ENCODE measurements at places on chromosomes 1 and 21.

GRCh38 chr1:236890152-236891056 lies 95.3 kb downstream of the MTR start:
- DNase-seq = no peak

- no peak for DNase-seq
These were observed 7.1 kb upstream of the C1orf159 start for GRCh38 chr1:1122981-1123480.

- no peak for DNase-seq
These were observed 57.7 kb upstream of the LRP8 start for GRCh38 chr1:53385276-53386225.

- no peak for DNase-seq
These were observed 127.2 kb downstream of the MACF1 start for GRCh38 chr1:39331647-39332046.

GRCh38 chr21:39385299-39386145 lies 36.6 kb upstream of the HMGN1 start:
- DNase-seq = peak; percentile 65

GRCh38 chr1:66275601-66276023 lies 258.3 kb upstream of the SGIP1 start:
- DNase-seq = no peak

DNA sequence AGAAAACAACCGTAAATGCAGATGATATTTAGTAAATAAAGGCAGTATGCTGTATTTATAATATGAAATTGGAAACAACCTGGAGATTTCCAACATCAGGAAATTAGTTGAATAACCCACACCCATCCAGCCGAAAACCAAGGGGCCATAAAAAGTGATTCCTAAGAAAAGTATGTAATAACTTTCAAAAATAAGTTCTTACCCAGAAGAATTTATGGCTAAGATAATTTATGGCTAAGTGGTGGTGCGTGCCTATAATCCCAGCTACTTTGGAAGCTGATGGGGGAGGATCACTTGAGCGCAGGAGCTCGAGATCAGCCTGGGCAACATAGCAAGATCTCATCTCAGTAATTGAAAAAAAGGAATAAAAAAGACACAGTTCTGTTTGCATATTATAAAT lies 43.2 kb downstream of the TMCO4 start:
- no peak for DNase-seq

GRCh38 chr21:26887251-26887650 lies 42.0 kb upstream of the ADAMTS1 start:
- no peak for DNase-seq

GRCh38 chr1:172578586-172578985 lies 45.6 kb downstream of the SUCO start:
- no peak for DNase-seq

DNA sequence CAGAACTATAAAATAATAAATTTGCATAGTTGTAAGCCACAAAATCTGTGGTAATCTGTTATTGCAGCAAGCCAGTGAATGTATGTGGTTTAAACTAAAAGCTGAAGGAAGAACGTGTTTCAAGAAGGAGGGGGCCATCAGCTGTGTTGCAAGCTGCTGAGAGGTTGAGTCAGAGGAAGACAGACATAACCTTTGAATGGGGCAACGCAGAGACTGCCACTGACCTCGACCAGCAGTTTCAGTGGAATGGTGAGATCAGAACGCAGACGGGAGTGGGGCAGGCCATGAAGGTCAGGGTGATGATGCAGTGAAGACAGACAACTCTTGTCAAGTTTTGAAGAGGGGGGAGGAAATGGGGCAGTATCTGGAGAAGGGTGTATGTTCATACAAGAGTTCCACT lies 23.2 kb upstream of the QSOX1 start:
- no peak for DNase-seq

- DNase-seq = no peak
These were observed 2.1 kb downstream of the KIF26B start for GRCh38 chr1:245156736-245157505.

DNA sequence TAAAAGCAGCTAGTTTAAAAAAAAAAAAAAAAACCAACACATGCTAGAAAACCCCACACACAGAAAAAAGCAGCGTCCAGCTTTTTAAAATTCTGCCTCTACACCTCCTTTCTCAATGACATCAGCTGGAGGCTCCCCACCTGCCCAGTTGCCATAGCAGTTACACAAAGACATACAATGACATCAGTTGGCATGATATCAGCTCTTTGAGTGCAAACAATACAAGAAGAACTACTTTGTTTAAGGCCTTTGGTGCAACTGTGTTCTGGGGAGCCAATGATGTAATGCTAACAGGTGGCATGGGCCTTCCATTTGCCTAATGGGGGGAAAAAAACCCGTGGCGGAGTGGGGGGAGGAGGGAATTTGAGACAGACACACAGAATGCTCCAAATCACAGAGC lies 32.9 kb downstream of the DUSP10 start:
- DNase-seq = no peak

DNA sequence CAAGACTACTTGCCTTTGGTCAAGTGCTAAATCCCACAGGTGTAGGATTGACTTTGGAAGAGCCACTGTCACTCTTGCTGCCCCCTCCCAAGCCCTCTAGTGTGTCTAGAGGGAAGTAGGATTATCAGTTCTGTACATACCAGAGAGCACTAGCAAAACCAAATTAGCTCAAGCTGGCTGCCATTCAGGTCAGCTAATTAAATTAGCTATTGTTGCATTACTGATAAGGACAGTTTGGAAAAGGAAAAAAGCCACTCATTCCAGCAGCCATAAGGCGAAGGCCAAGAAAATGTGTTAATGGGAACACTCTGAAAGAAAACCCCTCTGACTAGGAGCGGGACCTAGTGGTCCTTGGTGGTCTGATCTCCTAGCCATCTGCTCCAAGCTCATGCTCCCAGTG lies 321.7 kb downstream of the PBX1 start:
- no peak for DNase-seq

DNA sequence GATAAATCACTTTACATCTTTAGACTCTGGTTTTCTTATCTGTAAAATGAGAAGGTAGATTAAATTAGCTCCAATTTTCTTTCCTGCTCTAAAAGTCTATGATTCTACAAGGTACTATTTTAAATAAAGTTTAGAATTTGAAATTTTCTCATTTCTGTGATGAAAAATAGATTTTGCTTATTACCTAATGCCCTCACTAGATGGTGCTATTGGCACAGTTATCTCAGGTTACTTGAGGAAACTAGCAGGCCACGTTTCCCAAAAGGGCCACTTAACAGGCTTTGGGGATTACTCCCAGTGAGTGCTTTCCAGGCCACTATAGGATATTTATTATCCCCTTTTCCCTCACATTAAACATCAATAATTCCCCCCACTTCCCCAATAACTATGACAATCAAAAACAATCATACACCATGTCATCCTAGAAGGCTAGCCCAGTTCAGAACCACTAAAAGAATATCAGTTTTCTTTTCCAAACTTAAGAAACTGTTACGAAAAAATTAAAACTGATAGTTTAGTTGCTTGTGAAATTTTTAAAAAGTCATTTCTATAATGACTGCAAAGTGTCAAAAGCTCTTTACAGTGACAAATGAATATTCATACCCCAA lies 30.6 kb downstream of the OMA1 start:
- peak; percentile 2 for DNase-seq

DNA sequence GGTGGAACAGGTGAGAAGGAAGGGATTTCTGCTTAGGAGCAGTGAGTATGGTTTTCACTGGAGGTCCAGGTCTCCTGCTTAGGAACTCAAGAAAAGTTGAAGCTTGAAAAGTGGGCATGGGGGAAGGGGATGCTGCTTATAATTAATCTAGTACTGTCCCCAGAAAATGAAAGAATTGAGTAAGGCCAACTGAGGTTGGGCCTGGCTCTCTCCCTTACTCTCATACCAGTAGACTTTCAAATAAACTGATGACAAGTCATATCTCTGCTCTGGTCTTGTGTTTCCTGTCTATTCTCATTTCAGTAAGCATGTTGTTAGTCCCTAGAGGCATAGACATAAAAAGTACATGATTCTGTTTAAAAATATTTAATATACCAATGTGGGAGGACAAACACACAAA lies 26.4 kb downstream of the CD48 start:
- no peak for DNase-seq

DNA sequence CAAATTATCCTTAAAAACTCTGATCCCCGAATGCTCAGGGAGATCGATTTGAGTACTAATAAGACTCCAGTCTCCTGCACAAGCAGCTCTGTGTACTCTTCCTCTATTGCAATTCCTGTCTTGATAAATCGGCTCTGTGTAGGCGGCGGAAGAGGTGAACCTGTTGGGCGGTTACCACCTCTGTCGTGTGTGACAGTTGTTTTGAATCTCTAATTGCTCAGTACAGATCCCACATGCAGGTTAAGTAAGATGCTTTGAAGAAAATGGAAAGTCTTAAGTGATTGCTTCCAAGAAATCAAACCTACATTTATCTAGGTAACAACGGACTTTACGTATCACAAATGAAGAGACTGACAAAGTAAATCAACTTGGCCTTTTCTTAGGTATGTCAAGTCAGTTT lies 35.5 kb downstream of the COA6 start:
- peak; percentile 66 for DNase-seq

DNA sequence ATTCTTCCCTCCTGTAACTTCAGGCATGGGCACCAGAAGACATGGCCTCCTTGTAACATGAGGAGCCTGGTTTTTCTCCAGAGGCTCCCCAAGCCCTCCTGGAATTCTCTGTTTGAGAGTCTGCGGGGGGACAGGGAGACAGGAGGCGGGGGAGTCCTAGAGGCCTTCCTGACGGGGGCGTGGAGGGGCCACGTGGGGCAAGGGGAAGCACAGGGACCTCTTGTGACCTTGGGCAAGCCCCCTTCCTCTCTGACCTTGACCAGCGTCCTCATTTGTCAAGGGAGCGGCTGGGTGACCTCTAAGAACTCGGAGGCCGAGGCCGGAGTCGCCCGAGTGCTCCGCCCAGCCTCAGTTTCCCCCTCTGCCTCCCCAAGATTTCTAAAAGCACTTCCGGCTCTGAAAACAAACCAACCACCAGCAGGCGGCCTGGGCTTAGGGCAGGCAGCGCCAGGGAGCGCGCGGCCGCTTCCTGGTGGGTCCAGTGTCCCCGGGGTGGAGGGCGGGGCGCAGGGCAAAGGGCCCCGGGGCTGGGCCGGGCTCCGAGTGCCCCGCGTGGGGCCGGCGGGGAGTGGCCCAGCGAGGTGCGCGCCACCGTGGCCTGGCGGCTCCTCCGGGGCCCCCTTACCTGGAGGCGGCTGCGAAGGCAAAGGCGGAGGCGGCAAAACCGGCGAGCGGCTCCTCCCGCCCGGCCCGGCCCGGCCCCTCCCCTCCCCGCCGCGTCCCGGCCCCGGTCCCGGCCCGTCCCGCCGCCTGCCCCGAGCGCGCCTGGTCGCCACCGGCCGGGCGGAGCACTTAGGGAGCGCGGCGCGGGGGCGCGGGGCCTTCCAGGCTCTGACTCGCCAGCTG lies at the start of gene TMCO4:
TMCO4 (minus strand) TSS at position 687 of the 846 bp plus-strand sequence. CDS start 19,158 bp downstream, outside the sequence.
- peak; percentile 58 for DNase-seq

DNA sequence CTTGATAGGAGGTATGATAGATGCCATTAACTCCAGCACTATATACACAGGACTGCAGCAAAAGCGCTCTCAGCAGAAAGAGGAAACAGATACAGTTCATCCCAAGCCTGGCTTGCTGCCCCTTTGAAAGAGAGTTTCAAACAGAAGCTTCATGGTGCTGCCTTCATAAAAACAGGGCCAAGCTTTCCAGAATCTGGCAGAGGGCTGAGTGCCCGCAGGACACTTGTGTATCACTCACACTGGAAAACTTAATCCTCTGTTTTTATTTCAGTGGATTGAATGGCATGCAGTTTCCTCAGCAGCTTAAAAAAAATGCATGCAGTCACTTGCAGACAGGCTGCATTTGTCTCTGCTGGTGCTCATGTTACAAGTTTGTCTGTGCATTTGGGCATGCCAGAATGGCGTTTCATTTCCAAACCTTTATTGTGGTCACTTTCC lies 40.4 kb downstream of the KCNJ15 start:
- no peak for DNase-seq

DNA sequence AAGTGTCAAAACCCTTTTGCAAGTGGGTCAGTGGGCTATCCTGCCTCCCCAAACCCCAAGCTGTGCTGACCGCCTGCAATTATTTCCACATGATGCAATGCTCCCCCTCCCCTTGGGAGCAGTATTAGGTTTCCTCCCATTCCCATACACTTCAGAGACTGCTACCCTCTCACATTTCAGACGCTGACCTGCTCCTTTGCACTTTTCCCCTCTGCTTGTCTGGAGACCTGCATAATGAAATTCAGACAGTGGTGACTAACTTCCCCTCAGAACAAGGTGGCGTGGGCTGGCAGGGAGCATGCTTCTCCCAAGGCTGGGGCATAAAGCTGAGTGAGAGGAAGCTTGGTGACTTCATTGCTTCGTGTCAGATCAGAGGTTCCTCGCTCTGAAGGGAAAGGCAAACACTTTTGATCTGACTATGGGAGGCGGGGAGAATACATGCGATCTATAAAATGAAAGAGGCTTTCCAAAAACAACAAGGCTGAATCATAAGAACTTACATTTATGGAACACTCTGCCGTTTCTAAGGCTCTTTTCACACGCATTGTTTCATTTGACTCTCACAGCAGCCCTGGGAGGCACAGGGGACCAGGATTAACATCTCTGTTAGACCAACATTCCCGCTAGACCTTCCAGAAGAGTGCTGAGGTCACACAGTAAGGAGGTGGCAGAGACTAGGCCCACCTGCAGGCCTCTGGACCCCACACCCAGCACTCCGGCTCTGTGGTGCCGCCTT lies 27.5 kb upstream of the ROR1 start:
- peak; percentile 7 for DNase-seq

GRCh38 chr1:175673371-175674150 lies 69.8 kb downstream of the TNR start:
- no peak for DNase-seq

DNA sequence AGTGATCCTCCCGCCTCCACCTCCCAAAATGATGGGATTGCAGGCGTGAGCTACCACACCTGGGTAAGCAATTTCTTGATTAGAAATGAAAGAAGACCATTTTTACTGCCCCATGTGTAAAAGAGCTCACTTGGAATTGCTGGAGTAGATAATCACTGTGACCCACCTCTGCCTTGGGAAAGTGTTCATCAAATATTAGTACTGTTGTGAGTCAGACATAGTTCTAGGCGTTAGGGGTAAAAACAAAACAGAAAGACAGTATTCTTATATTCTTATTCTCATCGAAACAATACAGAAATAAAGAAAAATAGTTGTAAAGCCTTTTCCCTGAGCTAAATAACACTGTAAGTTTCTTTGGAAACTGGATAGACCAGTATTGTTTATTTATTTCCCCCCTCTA lies 36.2 kb downstream of the CELF3 start:
- DNase-seq = no peak

- no peak for DNase-seq
These were observed 2.8 kb downstream of the PLK3 start for GRCh38 chr1:44803062-44803311.

GRCh38 chr1:203058676-203058935 lies 27.2 kb downstream of the MYOG start:
- no peak for DNase-seq

DNA sequence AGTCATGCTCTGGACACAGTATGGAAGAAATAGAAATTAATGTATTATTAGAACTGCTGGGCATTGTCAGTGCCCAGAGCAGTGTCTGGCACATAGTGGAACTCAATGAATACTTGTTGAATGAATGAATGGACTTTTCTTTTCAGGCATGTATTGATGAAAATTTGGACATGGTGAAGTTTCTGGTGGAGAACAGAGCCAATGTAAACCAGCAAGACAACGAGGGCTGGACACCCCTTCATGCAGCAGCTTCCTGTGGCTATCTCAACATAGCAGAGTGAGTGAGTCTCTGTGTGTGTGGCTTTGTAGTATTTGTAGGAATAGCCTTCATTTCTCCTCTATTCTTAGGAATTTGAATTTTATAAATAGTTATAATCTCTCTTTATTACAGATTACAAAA lies 68.1 kb downstream of the PPP1R12B start:
- no peak for DNase-seq

- DNase-seq = no peak
These were observed 13.5 kb downstream of the COL18A1 start for GRCh38 chr21:45418301-45419071.

- DNase-seq = no peak
These were observed 93.0 kb downstream of the CLIC6 start for GRCh38 chr21:34761758-34762330.

All from stimulated activated CD4-positive, alpha-beta T cell treated with anti-CD3 and anti-CD28 coated beads, Interleukin-4, amount 100 ng/mL, for 1 hour (primary cell).